ENCODE measurements at places on chromosomes 7 and 10. TPM values are rescaled to one million over a fixed set of nuclear protein-coding genes. Genes with fewer than 3 reads are reported as not detected.

The GATA3 gene
- not detected for total RNA-seq

The SPACDR gene
- not detected for total RNA-seq

The ADAMTS14 gene
- total RNA-seq: 0.03 TPM

The OR2A42 gene
- total RNA-seq: not detected

GRCh38 chr7:127677433-127678230 lies 25.6 kb downstream of the SND1 start:
- peak; percentile 89 for DNase-seq

GRCh38 chr10:114982989-114983388 lies 45.0 kb downstream of the TRUB1 start:
- no peak for DNase-seq

- DNase-seq: peak; percentile 23
Measured at GRCh38 chr7:150322114-150322832, 882 bp upstream of the LRRC61 start.

- no peak for DNase-seq
Measured at GRCh38 chr7:27188386-27189294, 3.6 kb upstream of the HOXA11 start.

DNA sequence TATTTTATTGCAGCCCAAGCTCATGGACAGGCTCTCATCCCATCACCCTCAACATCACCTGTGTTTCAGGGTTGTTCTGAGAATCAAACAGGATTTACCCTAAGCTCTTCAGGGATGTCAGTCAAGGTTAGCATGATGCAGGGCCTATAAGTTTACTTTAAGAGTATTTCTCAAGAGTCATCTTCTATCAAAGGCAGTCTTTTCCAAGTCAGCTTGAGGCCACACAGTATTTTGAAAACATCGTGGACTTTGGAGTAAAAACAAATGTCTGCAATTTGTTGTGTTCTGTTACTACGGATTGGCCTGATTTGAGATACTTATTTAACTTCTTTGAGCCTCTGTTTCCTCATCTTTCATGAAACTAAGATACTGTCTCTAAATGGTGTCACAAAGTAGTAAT lies 42.0 kb upstream of the NRP1 start:
- no peak for DNase-seq

GRCh38 chr10:98659951-98660350 lies 213.2 kb upstream of the HPS1 start:
- DNase-seq: no peak

- peak; percentile 47 for DNase-seq
Measured at GRCh38 chr10:13971601-13972475, 358.9 kb downstream of the FRMD4A start.

DNA sequence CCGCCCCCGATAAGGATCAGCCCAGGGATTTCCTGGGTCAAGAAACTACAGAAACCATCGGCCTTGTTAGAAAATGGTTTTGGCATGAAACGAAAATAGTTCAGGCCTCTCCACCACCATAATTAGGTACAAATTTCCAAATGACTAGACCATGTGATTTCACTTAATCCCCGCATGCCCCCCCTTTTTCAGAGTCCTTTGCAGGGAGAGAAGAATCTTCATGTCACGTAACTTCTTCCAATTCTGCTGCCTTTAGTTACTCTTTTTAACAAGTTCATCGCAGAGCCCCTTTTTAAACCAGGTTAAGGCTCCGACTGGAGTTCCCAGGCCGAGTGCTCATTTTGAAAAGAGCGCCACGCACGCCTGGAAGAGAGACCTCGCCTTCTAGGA lies 3.4 kb downstream of the PDGFA start:
- DNase-seq: no peak

DNA sequence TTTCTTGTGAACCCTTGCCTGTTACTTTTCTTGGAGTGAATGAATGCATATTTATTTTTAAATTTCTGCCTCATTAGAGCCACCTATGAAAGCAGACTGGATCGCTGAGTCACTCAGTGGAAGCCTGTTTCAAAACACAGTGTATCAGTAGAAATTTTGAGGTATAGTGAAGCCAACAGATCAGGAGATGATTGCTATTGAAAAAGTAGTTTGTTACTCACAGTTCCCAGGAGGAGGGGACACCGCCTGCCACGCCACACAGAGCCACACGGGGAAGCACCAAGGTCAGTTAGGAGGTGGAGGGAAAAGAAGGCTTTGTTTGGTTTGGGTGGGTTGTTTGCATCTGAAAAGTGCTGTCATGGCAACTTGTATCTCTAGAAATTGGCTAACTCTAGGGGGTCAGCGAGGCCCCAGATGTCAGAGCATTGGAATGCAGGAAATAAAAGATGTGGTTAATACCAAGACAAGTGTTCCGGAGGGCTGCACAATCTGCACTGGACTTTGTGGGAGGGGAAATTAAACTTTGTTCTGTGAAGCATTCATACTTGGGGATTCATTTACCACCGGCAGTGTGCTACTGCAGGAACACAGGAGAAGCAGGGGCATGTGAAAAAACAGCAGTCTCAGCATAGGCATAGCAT lies 106.4 kb upstream of the SDK1 start:
- no peak for DNase-seq

GRCh38 chr7:136049117-136049516 lies 72.0 kb upstream of the MTPN start:
- DNase-seq: no peak
